Activated T-cell treated with anti-CD3 and anti-CD28 coated beads, Interleukin-2, amount 50 U/mL, for 48 hours (primary cell): ENCODE measurements at places on chromosomes 5 and 9.

GRCh38 chr9:81578606-81579005 lies 110.7 kb downstream of the TLE1 start:
- no peak for DNase-seq

DNA sequence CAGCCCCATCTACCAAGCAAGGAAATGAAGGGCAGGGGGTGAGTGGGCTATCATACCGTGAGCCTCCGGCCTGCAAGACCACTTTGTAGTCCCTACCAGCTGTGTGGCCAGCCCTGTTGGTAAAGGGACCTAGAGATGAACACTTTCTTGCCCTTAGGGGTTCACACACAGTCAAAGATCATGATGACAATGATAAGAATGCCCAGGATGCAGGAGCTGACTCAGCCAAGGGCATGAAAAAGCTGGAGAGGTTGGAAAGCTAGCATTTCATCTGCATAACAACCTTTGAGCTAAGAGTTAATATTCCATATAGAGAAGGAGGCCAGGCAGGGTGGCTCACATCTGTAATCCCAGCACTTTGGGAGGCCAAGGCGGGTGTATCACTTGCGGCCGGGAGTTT lies 19.2 kb upstream of the FGFR4 start:
- DNase-seq = no peak

DNA sequence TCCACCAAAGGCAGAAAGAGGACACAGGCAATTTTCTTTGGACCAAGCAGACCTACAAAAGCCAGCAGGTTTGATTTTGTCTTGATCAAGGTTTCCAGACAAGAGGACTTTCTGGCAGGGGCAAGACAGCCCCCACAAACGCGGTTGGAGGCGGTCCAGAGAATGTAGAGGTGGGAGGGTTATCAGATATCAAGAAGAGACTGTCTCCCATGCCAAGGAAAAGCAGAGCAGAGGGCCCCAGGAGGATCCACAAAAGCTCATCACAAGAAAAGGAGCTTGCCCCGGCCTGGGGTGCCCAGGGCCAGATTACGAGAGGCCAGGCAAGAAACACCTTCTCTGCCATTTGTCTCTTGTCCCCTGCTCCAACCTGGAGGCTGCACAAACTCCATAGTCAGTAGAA lies 538.9 kb downstream of the BNC2 start:
- DNase-seq = no peak

DNA sequence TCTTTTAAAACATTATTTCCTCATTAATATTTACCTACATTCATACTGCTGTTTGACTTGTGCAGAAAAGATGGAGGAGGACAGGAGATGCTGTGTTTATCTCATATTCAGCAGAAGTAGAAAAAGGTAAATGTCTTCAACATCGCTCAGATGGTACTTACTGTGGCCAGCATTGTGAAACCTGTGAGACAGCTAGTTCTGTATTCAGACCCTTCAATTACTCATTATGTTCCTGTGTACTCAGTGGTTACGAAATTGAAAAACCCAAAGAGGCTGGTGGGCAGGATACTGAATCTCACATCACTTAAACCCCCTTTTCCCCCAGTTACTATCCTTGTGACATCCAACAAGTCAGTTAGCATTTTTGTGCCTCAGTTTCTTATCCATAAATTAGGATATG lies 216.0 kb downstream of the KDM4C start:
- DNase-seq = no peak

GRCh38 chr9:86968258-86968920 lies 21.1 kb upstream of the GAS1 start:
- DNase-seq = no peak

DNA sequence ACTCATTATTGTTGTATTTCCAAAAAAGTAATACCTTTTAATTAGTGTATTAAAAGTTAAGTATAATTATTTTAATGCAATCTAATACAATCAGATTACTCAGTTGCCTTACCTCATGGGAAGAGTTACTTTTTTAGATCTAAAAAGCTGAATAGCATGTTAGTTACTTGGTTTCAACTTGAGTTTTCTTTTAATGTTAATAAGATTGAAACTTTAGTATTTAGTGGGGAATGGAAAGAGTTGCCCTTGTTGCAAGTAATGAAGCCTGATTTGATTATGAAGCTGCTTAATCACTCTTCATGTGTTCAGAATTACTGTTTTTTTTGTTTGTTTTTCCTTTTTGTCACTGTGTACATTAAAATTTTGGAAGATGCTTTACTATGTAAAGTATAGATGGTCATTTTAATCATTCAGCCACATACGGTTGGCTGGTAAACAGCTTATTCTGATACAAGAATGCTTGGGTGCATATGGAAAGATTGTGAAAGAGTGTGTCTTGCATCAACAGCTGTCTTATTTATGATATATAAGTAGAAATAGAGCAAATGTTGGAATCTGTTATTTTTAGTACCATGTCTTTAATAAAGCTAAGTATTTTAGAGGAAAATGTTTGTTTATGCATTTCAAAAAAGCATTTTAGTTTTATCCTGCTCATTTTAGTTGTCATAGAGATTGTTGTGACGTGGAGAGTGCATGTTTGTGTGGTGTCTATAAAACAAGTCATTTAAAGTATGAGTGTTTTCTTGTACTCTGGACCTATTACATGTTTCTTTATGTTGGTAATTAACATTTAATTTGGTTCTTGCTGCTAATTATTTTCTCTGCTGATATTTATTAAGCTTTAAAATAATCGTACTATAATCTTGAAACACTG lies 36.4 kb downstream of the SREK1 start:
- DNase-seq = no peak

DNA sequence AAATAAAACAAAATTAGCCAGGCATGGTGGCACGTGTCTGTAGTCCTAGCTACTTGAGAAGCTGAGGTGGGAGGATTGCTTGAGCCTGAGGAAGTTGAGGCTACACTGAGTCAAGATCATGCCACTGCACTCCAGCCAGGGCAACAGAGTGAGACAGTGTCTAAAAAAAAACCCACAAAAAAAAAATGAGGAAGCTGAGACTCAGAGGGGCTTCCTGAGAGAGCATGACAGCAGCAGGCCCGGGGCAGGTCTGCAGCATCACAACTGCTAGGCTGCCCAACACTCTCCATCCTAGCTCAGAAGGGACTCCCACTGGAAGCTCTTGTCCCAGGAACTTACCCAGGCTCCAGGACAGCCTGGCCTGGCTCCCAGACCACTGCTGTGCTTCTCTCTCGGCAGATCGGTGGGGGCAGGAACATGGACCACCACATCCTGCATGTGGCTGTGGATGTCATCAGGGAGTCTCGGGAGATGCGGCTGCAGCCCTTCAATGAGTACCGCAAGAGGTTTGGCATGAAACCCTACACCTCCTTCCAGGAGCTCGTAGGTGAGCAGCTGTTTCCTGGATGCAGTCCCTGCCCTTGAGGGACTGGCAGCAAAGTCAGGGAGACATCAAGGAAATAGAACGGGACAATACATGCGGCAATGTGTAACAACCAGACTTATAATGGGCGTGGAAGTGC lies 19.1 kb downstream of the PTGS1 start:
- DNase-seq = no peak

GRCh38 chr5:82097-82496 lies 9.9 kb upstream of the PLEKHG4B start:
- DNase-seq = no peak

GRCh38 chr9:33429256-33429985 lies 18.0 kb downstream of the AQP3 start:
- DNase-seq = no peak

- no peak for DNase-seq
Measured at GRCh38 chr5:166185185-166185584, 2106.3 kb upstream of the WWC1 start.

DNA sequence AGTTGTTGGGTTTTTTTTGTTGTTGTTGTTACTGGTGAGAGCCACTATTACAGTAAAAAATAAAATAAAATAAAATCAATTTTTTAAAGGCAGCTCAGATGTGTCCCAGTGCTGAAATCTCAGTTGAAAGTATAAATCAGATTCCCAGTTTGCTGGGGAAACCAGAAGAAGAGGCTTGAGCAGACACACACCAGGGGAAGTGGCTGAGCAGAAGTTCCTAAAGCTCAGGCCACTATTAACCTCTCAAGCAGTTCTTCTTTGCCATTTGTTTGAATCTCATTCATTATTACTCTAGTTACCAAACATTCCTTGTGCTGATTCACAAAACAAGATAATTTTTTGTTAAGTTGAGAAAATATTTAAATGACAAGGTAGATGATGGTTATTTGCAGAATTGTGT lies 70.9 kb upstream of the ZSWIM6 start:
- DNase-seq = no peak

- no peak for DNase-seq
Measured at GRCh38 chr5:155303120-155303519, 289.6 kb downstream of the KIF4B start.

- DNase-seq = no peak
Measured at GRCh38 chr5:58498340-58498942, 7.2 kb downstream of the GAPT start.

GRCh38 chr5:104187656-104188055 lies 625.1 kb upstream of the NUDT12 start:
- no peak for DNase-seq

DNA sequence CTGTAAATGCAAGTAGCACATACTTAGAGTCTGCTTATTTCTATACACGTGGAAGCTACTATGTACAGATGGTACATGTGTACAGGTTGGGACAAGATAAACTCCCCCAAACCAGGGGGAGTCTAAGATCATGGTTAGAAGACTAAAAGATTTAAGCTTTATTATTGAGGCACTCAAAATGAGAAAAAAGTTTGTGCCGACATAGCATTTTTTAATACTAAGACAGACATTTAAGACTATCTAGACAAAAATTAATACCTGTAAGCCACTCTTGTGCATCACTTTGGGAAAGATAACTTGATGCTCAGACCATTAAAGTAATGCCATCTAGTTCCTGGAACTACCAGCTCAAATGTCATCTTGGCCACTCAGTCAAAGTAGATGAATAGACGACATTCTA lies 279.4 kb downstream of the ARL15 start:
- DNase-seq = no peak

GRCh38 chr9:136944212-136944518 lies 373 bp downstream of the FBXW5 start:
- no peak for DNase-seq

- DNase-seq = no peak
Measured at GRCh38 chr9:28491121-28491520, 917.8 kb upstream of the C9orf72 start.

DNA sequence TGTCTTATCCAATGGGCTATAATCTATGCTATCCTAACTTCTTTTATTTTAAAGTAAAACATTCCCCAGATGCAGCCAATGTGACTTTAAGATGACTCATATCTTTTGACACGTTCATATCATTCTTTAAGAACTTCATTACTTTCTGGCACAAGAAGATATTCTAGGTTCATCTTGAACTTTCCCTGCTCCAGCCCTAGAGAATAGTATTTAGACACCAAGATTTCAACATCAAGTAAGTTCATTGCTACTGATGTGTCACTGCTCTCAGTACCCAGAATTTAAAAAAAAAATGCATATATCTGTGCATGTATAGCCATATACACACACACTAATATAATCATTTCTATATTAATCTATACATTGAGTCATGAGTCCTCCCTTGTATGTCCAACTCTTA lies 175.2 kb downstream of the SAXO1 start:
- no peak for DNase-seq

DNA sequence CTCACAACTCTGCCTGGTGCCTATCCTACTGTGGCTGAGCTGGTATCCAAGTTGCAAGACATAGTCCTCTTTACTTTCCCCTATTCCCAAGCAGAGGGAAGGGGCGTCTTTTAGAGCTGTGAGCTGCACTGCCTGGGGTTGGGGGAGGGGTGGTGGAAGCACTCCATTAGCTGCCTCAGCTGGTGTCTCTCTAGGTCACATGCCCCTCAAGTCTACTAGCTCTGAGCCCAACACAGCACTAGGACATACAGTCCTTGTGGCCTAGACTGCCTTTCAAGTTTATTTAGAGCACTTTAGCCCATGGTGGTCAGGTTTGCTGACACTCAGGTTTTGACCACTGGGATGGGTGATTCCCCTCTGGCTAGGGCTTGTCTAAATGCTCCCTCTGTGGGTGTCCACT lies 54.7 kb downstream of the SREK1 start:
- DNase-seq = no peak

DNA sequence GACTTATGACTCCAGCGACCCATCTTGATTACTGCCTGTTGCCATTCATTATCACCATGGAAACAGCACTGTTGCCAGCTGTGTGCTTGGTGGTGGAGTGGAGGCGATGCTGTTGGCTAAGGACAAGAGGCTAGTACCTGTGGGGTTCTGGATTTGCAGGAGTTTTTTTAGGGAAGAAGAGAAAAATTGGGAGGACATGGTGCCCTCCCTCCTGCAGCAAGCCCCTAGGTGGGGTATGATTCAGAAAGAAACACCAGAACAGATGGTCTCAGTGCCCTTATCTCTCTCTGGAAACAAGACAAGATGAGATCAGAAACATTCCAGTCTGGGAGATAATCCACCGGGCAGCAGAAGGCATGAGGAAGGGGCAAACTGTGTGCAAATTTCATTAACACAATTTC lies 87.8 kb upstream of the TLR4 start:
- no peak for DNase-seq

GRCh38 chr9:130936285-130937117 lies 2.5 kb downstream of the FIBCD1 start:
- DNase-seq = no peak

- DNase-seq = no peak
Measured at GRCh38 chr9:33823801-33824200, 6.8 kb downstream of the UBE2R2 start.

- DNase-seq = no peak
Measured at GRCh38 chr5:127375544-127376091, 85.0 kb downstream of the MEGF10 start.

- peak; percentile 24 for DNase-seq
Measured at GRCh38 chr9:37371565-37372464, 50.7 kb upstream of the GRHPR start.

DNA sequence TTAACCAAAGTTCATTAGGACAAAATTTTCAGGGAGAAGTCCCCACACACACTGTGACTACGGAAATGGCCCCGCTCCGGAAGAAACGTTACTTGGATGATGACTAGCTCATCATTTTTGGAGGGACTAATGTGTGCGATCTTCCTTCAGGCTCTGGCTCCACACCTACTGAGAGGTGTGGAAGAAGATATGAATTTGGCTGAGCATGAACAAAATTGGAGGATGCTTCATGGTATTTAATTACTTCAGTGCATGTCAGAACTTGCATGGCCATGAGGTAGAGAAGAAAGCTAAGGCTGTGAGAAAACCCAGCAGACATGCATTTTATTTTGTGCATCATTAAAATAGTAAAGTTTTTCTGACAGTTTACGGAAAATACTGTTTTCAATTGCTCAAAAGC lies 202.1 kb upstream of the TLE4 start:
- no peak for DNase-seq

DNA sequence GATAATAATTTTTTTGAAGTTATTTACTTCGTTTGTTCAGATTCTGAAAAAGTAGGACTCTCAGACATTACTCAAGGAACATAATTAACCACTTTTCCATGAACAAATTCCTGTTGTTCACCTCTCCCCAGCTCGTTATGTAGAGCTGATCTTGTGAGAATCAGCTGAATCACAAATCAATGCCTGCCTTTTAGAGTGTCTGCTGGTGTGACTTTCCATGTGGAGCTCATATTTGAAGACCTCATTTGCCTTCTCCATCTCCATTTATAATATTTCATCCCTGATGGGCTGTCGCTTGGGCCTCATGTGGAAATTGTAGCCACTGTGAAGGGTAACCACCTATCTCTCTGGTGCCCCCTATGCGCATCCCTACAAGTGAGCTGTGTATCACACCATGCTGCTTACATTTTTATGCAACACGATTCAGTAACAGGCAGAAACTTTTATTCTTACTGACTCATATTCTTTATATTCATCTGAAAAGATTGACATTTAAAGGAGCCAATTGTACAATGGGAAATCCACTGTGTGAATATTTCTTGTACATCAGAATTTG lies 111.3 kb downstream of the STK32A start:
- no peak for DNase-seq

- no peak for DNase-seq
Measured at GRCh38 chr9:95835393-95835792, 40.1 kb upstream of the ERCC6L2 start.
